ENCODE measurements at places on chromosomes 1 and 21.

DNA sequence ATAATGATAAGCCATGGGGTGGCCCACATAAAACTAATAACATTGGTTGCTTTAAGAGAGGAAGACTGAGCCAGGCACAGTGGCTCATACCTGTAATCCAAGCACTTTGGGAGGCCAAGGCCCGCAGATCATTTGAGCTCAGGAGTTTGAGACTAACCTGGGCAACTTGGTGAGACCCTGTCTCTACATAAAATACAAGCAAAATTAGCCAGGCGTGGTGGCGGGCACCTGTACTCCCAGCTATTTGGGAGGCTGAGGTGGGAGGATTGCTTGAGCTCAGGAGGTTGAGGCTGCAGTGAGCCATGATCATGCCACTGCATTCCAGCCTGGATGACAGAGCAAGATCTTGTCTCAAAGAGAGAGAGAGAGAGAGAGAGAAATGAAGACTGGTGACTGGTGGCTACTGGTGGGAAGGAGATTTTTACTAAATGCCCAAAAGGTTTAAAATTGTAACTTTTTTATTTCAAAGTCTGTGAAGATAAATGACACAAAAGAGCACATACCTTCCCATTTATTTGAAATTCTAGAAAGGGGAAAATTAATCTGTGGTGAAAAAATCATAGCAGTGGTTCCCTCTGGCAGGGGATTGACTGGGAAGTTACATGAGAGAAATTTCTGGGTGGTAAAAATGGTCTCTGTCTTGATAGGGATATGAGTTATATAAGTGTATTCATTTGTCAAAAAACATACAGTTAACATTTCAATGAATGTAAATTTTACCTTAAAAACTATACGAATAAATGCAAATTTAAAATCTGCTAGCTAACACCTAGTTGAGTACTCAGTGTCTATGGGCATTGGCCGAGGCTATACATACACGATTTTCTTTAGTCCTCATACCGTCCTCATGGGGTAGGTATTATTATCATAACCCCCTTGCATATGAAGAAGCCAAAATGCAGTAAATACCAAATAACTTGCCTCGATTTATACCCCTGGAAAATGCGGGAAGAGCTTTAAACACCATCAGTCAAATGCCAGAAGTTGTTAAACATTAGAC lies 2.2 kb upstream of the NBPF1 start:
- no peak for DNase-seq

GRCh38 chr1:94281361-94282142 lies 44.2 kb upstream of the ARHGAP29 start:
- DNase-seq: no peak

DNA sequence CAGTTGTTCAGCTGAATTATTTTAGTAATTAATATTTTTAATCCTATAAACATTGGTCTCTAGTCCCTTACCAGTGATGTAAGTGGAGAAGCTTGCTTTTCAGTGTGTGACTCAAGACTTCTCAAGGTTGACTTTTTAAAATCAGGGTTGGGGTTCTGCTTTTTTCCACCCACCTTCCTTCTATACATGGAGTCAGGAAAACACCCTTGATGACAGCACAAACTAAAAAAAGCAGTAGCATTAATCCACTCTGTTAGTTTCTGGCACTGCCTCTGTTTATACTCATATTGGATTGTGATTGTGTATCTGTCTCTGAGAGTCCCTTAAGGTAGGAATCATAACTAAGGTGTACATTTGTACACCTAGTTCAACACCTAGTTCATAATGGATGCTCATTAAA lies 8.3 kb upstream of the PLEKHO1 start:
- DNase-seq: no peak

DNA sequence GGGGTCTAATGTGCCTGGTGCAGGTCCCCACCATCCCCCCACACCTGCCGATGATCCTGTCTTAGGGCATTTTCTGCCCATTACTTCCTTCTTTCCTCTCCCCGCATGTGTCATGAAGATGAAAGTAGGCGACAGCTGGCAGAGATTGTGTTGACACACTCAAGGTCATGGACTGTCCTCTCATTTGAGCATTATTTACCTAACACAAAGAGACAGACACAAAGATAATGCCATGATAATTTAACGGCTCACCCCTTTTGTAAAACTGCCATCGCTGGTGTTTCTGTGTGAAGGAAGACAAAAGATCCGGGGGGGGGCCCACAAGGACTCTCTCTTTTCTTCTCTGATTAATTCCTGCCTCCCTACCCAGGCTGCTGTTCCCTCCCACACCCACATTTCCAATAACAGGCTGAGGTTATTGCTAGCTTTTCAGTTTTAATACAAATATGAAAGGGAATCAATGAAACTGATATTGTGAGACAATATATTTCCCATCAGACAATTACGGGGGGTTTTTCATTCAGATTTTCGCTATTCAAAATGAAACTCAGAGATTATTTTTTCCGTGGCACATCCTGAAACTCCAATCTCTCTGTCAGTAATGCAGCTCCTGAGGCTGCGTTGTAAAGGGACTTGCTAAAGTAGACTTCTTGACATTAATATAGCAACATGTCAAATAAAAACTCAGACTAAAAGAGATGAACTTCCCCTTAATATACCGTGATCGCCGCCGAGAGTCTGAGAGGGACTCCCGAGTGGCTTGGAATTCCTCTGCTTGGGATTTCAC lies 561.1 kb downstream of the NPHP4 start:
- DNase-seq: no peak

DNA sequence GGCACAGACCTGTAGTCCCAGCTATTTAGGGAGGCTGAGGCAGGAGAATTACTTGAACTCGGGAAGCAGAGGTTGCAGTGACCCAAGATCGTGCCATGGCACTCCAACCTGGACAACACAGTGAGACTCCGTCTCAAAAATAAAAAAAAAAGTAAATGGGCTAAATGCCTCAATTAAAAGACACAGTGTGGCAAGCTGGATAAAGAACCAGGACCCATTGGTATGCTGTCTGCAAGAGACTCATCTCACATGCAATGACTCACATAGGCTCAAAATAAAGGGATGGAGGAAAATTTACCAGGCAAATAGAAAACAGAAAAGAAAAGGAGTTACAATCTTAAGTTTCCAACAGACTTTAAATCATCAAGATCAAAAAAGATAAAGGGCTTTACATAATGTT lies 40.3 kb downstream of the ACBD6 start:
- no peak for DNase-seq

DNA sequence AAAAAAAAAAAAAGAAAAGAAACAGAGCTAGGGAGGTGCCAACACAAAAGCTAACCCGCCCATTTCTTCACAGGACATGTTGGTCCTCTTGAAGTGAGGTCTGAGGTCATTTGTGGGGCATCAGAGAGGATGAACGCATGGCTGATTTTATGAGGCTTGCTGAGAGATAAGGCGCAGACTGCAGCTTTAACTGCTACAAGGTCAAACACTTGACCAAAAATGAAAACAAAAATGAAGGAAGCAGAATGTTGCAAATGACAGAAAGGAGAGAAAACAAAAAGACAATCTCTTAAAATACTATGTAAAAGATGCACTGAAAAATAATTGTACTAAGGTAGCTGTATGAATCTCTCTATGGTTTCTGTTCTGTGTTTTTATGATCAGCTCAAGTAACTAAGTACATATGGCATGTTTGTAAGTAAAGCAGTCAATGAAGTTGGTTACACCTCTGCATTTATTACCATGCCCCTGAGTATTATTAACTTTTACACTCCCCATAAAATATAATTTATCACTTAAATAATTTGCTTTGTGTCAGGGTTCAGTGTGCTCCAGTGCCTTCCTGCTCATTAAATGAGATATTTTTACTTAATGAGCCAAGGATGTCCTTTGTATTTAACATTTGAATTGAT lies 249.1 kb upstream of the NR5A2 start:
- no peak for DNase-seq

DNA sequence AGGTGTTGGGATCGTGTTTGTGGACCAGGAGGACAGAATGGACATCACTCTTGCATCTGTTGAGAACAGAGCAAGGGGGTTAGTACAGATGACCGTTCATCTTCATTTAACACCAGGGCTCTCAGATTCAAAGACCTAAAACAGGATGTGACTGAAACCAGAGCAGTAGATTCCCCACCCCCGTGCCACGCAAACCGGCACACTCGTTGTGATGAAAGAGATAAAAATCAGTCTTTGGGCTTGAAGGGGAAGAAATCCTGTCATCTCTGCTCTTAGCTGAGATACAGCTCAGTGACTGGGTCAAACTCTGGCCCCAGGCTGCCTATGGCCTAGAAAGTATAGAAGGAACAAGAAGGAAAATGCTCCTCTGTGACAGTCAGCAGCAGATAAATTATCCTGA lies 146.2 kb upstream of the KRTAP19-8 start:
- no peak for DNase-seq

GRCh38 chr1:10257851-10258250 lies 47.5 kb downstream of the KIF1B start:
- no peak for DNase-seq

DNA sequence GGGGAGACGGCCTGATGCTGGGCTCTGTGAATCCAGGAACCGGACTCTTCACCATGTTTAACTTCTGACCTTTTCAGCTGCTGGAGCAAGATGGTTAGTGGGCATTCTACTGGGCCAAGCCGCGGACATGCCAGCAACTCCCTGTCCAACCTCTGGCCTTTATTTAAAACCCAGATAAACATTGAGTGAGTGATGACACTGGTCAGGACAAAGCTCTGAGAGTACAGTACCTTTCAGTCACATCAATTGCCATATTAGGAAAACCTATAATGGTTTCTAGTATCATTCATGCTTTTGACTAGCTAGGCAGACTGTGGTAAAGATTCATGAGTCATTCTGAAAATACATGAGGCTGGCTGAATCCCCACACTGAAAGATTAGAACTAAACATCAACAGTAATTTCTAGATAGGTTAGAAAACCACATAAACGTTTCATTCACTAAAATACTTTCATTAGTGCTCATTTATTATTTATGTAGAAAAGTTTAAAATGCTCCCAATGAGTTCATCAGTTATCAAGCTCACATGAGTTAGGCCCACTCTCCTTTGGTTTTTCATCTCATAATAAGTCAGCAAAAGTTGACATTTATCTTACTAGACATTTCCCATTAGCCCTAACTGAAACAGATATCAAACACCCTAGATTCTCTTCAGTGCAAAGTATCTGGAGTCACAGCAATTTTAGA lies 7.1 kb upstream of the ACTA1 start:
- DNase-seq: no peak

- no peak for DNase-seq
These were observed 11.3 kb upstream of the MARK1 start for GRCh38 chr1:220516722-220517042.
